ENCODE measurements at places on chromosomes 13 and 19.

DNA sequence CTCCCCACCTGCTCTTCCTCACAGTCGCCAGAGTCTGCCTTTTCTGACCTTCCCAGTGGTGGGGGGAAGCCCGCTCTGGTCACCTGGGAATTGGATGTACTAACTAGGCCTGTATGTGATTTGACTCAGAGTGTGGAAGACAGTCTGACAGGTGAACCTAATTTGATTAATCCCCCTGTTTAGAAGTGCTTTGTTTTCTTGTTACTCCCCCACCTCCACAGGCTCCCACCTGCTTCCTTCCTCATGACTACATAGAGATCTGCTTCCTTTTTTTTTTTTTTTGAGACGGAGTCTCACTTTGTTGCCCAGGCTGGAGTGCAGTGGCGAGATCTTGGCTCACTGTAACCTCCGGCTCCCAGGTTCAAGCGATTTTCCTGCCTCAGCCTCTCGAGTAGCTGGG, 44.0 kb downstream of the COG3 start:
- DNase-seq, result no peak

- no peak for DNase-seq
Measured at GRCh38 chr13:104021806-104022397, 955.7 kb upstream of the SLC10A2 start.

DNA sequence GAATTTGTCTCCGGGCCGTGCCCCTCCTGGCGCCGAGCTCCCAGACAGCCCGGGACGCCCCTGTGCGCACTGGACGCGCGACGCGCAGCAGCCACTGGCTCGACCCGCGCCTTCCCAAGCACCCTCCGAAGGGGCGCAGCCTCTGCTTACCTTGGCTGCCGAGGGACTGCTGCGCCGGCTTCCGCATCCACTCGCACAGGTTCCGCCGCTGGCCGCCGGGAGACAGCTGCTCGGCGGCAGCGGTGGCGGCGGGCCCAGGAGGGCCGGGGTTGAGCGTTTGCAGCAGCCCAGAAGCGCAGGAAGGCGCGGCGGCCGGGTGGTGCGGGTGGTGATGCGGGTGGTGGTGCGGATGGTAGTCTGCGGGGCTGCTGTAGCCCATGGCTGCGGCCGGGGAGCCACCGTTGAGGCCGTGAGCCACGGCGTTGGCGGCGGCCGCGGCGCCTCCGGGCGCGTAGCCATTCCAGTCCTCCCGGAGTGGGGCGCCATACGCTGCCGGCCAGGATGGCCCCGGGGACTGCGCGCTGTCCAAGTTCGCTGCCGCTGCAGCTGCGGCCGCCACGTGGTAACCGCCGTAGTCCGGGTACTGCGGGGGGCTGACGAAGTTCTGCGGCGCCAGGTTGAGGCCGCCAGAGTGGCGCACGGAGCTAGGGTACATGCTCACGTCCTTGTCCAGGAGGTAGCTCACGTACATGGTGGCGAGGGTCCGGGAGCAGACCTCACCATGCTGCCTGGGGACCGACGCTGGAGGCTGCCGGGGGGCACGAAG, 616 bp downstream of the CDX2 start:
- no peak for DNase-seq

GRCh38 chr13:37163641-37164265, 58.3 kb upstream of the CSNK1A1L start:
- DNase-seq, result no peak

DNA sequence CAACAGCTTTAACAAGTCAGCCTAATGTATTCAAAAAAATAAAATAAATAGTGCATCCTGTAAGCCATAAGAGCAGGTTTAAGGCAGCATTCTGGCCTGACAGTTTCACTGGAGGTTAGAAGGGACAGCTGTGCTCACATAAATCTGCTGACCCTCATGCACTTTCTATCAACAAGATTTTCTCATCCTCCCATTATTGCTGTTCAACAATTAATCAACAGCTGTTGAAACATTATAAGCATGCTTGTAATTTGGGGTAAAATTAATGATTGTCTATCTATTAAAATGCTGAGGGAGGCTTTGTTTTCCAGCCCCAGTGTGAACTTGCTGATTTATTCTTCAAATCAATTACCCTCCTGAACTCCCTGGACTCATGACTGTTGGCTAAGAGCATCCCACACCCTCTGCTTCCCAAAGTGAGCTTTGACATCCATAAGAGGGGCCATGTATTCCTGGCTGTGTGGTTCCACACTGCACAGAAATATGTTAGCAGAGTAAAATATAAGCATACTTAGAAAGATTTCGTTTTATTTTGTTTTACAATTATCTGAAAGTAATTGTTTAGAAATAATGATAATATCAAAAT, 492.4 kb downstream of the EFNB2 start:
- DNase-seq, result no peak

- no peak for DNase-seq
Measured at GRCh38 chr19:42248270-42249148, 6.1 kb upstream of the GSK3A start.

GRCh38 chr13:110784704-110785103, 71.2 kb downstream of the ING1 start:
- DNase-seq, result no peak

GRCh38 chr13:30074431-30074830, 224.0 kb upstream of the UBL3 start:
- DNase-seq, result no peak

GRCh38 chr19:47762615-47763308, 15.7 kb upstream of the SELENOW start:
- no peak for DNase-seq

- DNase-seq, result no peak
Measured at GRCh38 chr13:108940121-108940520, 310.7 kb downstream of the MYO16 start.

DNA sequence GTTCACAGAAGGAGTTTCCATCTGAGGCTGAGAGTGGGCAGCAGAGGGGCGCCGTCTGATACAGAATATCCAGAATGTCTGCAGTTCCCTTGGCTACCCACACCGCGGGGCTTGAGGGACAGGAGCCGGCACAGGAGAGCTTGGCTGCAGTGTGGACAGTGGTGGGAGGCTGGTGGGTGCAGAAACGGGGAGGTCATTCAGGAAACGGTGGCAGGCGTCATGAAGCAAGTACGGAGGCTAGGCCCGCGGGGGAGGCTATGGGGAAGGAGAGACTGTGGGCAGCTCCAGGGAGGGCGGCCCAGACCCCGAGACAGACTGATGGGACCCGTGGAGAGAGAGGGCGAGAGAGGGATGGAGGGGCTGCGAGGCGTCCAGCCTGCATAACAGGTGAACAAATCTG, 55.2 kb upstream of the UQCRFS1 start:
- DNase-seq, result no peak

GRCh38 chr13:51765142-51765515, 38.8 kb downstream of the DHRS12 start:
- no peak for DNase-seq

- DNase-seq, result no peak
Measured at GRCh38 chr19:29761575-29762232, 46.6 kb upstream of the C19orf12 start.

- DNase-seq, result no peak
Measured at GRCh38 chr19:30662211-30662861, 290.2 kb downstream of the ZNF536 start.

DNA sequence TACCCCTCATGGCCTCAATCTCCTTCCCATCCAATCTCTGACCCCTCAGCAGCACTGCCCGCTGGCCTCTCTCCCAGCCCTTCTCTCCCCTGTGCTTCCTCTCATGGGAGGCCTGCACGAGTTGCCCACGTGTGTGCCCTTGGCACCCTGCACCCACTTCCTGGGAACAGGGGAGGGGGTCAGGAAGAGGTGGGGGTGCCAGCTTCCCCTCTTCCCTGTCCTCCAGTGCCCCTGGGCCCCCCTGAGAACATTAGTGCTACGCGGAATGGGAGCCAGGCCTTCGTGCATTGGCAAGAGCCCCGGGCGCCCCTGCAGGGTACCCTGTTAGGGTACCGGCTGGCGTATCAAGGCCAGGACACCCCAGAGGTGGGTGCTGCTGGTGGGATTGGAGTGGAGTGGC, 19.2 kb downstream of the AXL start:
- no peak for DNase-seq

DNA sequence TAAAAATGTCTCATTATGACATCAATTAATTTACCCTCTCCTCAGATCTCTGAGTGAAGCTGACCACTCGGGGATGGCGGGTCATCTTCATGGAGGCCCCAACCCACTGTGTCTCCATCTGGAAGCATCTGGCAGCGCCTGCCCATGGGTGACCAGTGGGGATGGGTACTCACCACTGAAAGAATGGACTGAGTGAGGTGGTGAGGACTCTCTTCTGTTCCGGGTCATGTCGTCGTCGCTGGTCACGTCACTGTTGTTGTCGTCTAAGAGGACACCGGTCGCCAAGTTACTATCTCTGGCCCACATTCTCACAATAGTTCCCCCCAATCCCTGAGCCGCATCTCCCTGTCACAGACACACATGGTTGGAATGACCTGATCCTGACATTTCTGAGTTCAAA, 17.1 kb downstream of the PEG3 start:
- no peak for DNase-seq

DNA sequence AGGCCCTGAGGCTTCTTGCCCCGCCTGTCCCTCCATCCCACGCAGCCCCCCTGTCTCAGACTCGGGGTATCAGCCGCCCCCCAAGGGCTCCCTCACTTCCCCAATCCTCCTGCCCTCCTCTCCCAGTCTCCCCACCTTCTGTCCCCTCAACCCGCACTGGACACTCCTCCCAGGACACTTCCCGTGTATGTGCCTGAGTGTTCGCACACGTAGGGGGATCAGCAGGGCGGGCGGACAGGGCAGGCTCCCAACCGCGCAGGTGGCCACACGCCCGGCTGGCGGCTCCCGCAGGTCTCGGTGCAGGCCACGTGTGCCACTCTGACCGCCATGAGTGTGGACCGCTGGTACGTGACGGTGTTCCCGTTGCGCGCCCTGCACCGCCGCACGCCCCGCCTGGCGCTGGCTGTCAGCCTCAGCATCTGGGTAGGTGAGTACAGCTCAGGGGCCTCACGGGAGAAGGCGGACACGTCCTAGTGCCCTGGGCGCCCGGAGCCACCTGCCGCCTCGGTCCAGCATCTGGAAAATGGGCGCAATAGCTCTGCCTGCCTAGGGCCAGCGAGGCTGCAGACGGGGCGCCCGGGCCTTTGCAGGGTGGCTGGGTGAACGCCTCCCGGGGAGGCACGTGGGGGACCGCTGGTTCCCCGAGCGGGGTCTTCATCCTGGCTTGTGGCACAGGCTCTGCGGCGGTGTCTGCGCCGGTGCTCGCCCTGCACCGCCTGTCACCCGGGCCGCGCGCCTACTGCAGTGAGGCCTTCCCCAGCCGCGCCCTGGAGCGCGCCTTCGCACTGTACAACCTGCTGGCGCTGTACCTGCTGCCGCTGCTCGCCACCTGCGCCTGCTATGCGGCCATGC, 2.3 kb downstream of the KISS1R start:
- DNase-seq, result peak; percentile 39

DNA sequence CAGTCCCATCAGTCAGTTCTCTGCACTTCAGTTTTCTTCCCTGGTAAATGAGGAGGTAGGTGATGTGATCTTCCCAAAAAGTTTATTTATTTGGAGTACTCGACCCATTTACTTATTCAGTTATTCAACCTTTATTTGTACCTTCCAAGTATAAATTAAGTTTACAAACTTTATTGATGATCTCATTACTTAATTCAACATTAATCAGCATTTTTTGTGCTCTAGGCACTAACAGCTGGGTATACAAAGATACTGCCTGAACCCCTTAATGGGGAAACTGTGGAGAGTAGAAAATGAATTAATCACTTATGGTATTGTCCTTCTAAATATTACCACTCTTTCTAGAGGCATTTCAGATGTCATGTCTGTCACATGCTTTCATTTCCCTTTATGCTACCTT, 293.3 kb downstream of the DLEU7 start:
- DNase-seq, result no peak

GRCh38 chr19:52237771-52238400, 31.5 kb upstream of the ZNF766 start:
- peak; percentile 17 for DNase-seq

GRCh38 chr19:55179606-55180484, at the start of gene SYT5:
Gene SYT5, minus strand, starts transcription at chr19:55180289. Its CDS starts 1,248 bp downstream, at chr19:55179041.
- DNase-seq, result no peak

DNA sequence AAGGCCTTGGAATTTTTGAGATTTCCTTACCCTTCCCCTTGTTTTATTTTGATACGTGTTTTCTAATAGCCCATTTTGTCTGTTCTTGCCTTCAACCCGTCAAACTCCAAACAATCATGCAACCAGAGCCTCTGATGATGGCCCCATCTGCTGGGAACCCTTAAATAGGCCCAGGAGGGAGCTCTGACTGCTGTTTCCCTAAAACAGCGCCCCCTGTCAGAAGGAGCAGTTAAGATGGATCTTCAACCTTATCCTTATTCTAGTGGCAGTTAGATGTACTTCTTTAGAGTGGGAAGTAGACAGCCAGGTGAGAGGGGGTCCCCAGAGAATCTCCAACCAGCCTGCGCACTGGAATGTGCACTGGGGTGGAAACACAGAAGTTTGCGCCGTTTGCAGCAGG, 1031.0 kb upstream of the PCDH9 start:
- no peak for DNase-seq

- DNase-seq, result no peak
Measured at GRCh38 chr19:15248106-15248505, 15.9 kb upstream of the EPHX3 start.

- DNase-seq, result no peak
Measured at GRCh38 chr13:40671956-40672764, 5.7 kb upstream of the FOXO1 start.

- DNase-seq, result no peak
Measured at GRCh38 chr19:19548915-19549759, 11.1 kb downstream of the CILP2 start.

DNA sequence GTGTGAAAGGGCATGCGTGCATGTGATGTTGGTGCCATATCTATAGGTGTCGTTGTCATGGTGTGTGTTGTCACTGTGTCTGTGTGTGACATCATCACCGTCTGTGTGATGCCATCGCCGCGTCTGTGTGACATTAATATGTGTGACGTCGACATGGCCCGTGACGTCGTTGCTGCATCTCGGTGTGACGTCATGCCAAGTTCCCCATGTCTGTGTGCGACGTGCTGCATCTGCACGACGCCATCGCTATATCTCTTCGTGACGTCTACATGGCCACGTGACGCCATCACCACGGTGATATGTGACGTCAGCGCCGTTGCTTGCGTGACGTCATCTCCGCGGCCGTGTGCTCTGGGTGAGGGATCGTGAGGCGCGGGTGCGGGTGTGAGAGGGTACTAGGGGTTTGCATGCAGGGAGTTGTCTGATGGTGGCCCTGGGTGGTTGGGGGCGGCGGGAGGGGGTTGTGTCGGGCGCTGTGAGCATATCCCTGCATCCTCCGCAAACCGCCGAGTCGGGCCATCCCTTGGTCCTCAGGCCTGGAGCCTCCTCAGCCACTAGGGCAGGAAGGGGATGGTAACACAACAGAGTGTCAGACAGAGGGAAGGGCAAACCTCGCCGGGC, 14.6 kb downstream of the GTPBP3 start:
- DNase-seq, result no peak

- DNase-seq, result no peak
Measured at GRCh38 chr13:75416327-75417011, 65.5 kb downstream of the TBC1D4 start.

- peak; percentile 26 for DNase-seq
Measured at GRCh38 chr13:19862481-19863313, 752 bp downstream of the ZMYM5 start.

GRCh38 chr13:29362849-29363604, 232.5 kb downstream of the SLC7A1 start:
- DNase-seq, result no peak
